ENCODE measurements at places on chromosomes 12 and 14.
A peak's percentile ranks its signal among the peaks of the same experiment; 100 is the strongest.

- DNase-seq, result no peak
Measured at GRCh38 chr12:9992296-9992695, 6.6 kb downstream of the CLEC1B start.

DNA sequence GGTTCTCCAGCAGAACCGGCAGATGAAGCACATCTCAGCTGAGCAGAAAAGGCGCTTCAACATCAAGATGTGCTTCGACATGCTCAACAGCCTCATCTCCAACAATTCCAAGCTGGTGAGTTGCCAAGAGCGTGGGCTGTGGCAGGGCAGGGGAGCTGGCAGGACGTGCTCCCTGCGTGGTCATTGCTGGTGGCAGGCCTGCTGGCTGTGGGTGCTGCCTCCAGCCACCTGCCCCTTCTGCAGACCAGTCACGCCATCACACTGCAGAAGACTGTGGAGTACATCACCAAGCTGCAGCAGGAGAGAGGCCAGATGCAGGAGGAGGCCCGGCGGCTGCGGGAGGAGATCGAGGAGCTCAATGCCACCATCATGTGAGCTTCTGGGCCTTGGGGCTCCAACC, 35.8 kb downstream of the IL31 start:
- DNase-seq, result no peak

GRCh38 chr12:79764641-79765040, 73.9 kb upstream of the PAWR start:
- no peak for DNase-seq

DNA sequence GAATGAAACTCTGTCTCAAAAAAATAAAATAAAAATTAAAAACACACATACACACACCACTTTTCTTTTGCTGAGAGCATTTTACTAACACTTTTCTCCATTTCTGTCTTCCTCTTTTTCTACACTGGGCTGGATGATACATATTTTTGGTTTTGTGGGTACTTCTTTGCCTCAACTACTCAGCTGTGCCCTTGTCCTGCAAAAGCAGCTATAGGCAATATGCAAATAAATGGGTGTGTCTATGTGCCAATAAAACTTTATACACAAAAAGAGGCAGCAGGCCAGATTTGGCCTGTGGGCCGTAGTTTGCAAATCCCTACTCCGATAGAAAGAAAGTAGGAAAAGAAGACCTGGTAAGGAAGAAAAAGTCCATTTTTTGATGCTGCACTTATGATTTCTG, 6.5 kb downstream of the CLMN start:
- no peak for DNase-seq

- DNase-seq, result no peak
Measured at GRCh38 chr12:5013266-5013730, 30.4 kb upstream of the KCNA5 start.

DNA sequence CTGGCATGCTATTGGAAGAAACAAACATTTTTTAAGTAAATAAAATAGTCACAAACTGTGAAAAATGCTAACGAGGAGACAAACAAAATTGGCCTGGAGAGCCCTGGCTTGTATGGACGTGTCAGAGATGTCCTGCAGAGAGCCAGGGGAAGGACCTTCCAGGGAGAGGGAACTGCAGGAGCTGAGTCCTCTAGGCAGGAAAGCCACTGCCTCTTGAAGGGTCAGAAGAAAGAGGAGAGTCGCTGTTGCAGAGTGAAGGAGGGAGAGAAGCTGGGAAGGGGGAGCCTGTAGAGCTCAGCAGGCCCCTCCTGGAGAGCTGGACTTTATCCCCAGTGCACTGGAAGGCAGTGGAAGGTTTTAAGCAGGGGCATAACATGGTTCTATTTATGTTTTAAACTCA, 80.3 kb upstream of the PWP1 start:
- DNase-seq, result no peak

DNA sequence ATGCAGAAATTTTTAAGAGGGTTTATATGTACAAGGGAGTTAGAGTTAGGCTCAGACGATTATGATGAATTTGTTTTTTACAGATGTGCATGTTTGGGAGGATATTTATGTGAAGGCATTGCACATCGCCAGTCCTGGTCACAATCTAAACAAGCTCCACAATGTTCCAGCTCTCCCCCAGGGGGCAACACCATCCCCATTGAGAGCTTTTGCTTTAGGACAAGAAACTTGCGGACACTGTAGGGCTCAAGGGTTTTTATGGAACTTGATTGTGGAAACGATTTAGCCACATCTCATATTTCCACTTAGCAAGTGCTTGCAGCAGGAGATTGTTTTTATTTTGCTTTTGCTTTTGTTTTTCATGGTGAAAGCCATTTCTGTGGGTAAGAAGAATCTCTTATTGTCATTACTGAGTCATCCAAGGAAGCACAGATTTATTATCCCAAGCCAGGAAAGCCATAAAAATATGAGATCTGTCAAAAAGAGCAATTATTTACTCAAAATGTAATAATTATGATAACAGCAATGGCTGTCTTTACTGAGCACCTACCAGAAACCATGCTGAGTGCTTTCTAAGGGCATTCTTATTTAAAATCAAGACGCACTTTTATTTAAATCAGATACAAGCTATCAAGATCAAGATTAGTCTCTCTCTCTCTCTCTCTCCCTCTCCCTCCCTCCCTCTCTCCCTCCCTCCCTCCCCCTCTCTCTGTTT, 276.7 kb upstream of the SRRM4 start:
- no peak for DNase-seq

DNA sequence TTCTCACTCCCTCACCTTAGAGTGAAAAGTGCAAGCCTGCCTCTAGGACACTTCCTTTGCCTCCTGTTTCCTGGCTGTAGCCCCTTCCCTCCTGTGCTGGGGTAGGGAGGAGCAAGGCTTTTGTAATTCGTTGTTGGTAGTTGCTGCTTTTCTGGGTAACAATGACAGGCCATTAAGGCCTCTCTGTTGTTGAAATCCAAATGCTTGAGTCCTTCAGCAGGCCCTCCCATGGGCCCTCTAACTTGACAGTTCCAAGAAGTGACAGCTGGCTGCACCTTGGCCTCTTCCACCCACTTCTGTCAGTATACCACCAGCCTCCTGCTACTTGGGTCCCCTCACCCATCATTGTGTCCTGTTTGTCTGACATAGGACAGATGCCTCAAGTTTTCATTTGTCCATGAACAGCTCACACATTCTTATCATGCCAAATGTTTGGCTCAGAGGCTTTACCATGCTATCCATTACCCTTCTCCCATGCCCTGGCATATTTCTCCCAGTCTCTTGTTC, 103.7 kb upstream of the PDE3A start:
- no peak for DNase-seq

GRCh38 chr12:77965790-77966189, 135.1 kb downstream of the NAV3 start:
- DNase-seq, result no peak

DNA sequence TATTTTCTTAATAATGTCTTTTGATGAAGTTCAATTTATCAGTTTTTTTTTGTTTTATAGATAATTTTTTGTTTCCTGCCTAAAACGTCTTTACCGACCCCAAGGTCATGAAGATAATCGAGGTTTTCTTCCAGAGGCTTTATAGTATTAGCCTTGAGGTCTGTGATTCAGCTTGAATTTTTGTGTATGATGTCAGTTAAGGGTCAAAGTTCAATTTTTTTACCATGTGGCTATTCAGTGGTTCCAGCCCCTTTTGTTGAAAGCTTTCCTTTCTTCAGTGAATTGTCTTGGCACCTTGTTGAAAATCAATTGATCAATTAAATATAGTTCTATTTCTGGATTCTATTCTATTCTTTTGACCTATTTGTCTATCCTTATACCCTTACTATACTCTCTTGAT, 3.2 kb upstream of the MGST1 start:
- DNase-seq, result no peak

DNA sequence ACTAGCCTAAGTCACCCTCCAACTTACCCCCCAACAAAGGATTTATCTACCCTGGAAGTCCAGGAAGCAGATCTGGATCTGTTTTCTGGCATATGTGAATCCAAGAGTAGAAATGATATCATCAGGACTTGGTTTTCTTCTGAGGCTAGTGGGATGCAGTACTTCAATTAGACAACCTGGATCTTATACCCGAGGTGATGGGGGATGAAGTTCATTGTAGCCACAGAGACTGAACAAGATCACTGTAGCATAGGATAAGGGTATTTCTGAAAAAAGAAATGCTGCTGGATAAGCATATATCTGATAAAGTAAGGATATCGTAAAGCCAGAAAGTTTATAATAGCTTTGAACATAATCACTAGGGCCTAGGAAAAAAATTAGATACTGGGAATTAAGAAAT, 174.4 kb downstream of the FOXA1 start:
- DNase-seq, result no peak

GRCh38 chr14:77037938-77038568, 9.5 kb upstream of the IRF2BPL start:
- DNase-seq, result no peak

- no peak for DNase-seq
Measured at GRCh38 chr12:119578112-119578511, 15.5 kb upstream of the TMEM233 start.

DNA sequence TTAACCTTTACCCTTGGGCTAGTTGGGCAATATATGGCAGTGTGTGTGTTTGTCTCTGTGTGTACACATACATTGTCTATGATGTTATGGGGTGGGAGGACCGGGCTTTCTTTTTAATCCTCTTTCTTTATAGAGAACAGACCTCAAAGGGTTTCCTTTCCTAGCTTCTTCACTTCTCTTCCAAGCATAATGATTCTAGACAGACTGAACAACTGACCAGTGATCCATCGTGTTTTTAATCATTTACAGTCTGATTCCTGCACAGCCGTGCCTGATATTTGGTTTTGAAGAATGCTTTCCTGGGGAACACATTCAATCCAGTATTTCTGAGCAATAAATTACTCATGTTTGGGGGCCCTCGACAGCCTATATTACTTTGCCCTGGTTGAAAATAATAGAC, 481.1 kb upstream of the DCN start:
- DNase-seq, result no peak

- peak; percentile 74 for DNase-seq
Measured at GRCh38 chr12:105562199-105562971, 231.9 kb downstream of the C12orf75 start.

DNA sequence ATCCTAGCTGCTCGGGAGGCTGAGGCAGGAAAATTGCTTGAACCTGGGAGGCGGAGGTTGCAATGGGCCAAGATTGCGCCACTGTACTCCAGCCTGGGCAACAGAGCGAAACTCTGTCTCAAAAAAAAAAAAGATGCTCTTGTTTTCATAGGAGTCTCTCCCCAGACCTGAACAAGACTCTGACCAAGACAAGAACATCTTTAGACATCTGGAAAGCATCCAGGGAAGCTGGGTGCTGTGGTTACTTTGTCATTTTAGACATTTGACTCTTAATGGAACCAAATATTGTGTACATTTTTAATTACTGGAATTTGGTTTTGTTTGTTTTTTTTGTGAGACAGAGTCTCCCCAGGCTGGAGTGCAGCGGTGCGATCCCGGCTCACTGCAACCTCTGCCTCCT, 21.1 kb upstream of the ATF1 start:
- DNase-seq, result no peak

Data from RCC 7860 (cell line).